ENCODE measurements at places on chromosomes 6 and 20.

DNA sequence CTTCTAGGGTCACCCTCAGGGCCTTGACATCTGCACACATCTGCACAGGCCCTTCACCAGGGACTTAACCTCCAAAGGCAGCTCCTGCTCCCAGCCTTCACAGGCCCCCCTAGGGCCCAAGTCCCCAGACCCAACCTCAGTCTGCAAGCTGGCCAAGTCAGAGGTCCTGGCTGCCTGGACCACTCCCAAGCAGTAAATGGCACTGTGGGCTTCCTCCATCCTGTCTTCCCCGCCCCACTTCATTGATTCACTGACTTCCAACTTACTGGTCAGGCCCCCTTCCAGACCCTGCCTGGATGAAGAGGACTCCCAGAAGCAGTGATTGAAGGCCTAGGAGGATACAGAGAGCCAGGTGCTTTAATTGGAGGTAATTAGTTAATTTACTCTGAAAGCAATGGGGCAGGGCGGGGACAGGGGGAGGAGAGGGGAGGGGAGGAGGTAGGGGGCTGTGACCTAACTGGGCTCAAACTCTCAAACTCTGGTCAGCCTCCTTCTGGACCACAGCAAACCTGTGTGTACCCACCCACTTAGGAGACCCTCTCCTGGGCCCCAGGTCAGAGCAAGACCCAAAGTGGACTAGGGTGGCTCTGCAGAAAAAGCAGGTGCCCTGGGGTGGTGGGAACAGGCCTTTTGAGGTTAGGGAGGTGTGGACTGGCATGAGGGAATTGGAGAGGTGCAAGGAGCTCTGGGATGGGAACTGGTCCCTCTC lies 51.5 kb downstream of the MRPL14 start:
- DNase-seq = no peak

DNA sequence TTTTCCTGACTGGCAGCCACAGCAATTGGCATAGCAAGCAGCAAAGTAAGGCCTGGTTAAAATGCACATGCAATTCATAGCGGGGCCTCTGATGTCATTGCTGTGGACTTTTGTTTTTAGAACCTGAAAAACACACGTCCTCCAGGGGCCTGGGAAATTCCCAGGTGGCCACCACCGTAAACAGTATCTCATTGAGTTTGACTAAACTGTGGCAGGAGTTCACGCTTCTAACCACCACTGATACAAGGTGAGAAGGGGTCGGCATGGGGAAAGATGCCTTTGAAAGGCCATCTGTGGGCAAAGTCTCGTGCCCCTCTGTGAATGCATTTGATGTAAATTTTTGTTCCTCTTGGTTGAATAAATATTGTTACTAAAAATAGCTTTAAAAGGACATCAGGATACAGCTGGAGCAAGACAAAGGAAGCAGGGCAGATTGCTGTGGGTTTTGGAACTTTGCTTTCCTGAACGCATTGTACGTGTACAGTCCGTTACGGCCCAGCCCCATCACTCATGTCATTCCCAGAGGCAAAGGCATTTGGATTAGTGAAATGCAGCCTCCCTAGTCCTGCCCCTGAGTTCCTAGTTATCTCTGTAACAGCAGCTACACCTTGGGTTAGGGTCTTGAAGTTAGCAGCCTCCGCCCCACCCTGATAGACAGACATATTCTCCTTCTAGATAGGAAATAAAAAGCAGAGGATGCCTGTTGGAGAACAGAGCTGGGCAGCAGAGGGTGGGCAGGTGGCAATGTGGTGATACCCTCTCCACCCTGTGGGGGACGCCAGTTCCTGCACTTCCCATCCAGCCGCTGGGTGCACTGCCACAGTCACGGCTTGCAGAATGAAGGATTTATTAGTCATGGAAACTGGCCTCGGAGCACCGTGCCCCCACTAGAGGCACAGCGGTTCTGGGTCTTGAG lies 80.3 kb downstream of the ZDHHC14 start:
- DNase-seq = no peak

- DNase-seq = no peak
These were observed 26.7 kb downstream of the RBCK1 start for GRCh38 chr20:434661-435419.

DNA sequence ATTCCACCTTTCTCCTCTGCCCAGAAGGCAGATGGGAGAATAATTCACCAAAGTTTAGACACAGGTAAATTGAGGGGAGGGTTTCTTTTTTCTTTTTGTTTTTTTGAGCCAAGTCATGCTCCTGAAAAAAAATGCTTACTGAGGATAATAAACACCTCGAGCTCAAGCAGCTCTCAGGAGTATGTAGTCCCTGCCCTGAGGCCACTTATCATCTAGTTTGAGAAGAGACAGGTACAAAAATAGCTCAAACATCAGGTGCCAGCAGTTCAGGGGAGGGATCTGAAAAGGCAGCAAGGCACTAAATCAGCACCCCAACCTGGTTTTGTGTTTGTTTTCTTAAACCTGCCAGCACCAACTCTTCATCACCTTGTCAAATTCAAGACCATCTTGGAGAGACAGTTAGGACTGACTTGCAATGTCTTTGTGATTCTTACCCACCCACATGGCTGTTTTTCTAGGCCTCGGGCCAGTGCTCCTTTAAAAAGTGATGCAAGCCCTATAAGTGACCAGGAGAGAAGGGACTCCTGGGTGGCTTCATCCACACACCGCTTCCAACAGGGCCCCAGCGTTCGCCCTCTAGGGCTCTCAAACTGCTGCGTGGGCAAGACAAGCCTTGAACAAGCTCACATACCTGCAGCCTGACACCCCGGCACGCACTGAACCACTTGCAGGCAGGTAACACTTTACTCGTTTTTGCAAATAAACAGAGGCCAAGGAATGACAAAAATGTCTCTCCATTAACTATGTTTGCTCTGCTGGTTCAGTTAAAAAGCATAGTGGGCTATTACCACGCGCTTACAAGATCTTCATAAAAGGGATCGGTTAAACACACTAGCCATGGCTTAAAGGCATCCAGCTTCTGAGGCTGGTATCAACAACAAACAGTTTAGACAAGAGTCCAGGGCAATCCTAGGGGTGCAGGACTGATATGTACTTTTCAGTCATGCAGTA lies 13.9 kb downstream of the JAG1 start:
- no peak for DNase-seq

GRCh38 chr20:14761903-14762302 lies 424.5 kb upstream of the FLRT3 start:
- DNase-seq = no peak

DNA sequence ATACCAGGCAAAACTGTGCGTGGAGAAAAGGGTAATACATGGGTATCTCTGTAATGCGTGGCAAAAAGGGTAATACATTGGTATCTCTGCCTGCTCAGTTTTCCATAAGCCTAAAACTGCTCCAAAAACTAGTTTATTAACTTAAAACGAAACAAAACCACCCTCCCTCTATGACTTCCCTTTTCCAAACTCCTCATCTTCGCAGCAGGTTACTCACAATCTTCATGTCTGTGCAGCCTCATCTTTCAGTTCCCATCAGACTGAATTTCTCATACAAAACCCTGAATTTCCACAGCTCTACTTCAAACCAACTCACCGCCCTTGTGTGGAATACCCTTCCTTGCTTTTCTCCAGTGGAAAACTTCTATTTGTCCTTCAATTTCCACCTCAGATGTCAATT lies 199.4 kb downstream of the PHACTR1 start:
- DNase-seq = no peak

DNA sequence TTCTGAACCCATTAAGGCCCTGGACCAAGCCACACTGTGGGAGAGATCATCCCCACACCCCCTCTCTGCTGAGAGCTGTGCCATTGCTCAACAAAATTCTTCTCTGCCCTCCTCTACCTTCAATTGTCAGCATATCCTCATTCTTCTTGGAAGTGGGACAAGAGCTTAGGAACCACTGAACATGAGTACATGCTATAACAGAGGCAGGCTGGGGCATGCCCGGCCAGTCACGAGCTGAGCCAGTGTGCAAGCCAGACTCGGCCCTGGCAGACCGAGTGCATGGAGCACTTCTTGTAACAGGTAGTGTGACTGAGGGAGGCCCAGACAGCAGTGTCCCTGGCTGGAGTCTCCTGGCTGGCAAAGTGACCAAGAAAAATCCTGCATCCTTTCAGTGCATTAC lies 149.2 kb downstream of the MOXD1 start:
- no peak for DNase-seq

DNA sequence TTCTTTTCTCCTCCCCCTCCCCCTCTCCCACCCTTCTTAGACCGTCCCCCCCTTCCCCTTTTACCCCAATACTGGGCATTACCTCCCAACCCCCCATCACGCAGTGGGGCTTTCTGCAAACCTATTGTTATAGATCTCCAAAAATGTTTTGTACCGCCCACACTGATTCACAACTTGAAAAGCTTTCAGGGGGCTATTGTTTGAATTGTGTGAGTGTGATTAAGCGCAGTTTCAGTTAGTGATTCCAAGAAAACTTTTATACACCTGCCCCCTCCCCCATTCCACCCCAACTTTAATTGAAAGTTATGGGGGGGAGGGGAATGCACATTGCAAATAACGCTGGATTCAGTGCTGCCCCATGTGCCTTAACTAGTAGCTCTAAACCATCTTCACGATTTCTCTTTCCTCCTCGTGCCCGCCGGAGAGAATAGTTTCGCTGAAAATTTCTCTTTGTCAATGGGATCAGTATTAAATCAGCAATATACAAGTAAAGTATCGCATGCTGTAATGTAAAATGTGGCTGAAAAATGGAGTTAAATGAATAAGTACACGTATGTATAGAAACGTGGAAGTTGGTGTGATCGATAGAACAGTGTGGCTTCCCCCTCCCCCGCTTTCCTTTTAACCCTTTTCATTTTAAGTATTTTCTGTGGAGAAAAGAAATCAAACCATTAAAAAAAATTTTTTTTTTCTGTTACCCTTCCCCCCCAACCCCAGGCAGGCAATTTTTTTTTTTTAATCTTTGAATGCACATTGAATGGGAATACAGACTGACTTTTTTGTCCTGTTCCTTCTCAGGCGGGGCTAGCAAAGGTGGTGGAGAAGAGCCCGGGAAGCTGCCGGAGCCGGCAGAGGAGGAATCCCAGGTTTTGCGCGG lies 632 bp downstream of the LIN28B start:
- no peak for DNase-seq

DNA sequence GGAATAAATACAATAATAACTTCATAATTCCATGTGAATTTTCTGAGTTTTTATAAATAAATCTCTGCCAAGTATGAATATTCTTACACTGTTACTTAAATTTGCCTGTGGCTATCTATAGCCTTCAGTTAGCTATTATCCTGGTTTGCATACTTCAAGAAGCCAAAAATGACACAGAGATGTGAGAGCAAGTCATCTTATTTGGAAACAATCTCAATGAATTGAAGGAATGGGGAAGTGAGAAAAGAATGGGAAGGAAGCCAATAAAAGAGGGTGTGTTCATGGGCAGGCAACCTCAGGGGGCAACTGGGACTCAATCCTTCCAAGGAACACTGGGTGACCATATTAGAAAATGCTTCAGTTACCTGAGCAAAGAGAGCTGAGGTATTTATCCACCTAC lies 9.9 kb downstream of the HAO1 start:
- no peak for DNase-seq

DNA sequence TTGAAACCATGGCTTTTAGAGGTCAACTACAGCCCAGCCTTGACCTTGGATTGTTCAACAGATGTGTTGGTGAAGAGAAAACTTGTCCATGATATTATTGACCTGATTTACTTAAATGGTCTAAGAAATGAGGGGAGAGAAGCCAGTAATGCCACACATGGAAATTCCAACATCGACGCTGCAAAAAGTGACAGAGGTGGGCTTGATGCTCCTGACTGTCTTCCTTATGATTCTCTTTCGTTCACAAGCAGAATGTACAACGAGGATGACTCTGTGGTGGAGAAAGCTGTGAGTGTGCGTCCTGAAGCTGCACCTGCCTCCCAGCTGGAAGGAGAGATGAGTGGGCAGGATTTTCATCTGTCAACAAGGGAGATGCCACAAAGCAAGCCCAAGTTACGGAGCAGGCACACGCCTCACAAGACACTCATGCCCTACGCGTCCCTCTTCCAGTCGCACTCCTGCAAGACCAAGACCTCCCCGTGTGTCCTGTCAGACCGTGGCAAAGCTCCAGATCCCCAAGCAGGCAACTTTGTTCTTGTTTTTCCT lies 16.2 kb downstream of the TTLL2 start:
- DNase-seq = no peak

DNA sequence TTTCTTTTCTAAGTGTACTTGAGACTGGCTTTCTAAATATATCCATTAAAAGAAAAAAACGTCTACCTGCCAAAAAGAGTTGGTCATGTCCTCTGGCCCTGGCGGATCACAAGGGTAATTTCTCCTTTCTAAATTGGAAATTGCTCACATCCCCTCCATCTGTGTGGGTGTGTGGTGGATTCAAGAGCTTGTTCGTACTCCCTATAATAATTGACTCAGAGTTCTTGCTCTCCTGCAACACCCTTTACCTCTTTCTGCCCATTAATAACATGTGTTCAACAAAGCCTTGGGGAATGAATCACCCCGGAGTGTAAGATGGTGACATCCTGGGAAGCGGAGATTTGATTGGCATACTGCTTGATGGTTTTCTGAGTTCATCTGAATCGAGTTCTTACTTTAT lies 263.8 kb downstream of the ALDH8A1 start:
- no peak for DNase-seq

DNA sequence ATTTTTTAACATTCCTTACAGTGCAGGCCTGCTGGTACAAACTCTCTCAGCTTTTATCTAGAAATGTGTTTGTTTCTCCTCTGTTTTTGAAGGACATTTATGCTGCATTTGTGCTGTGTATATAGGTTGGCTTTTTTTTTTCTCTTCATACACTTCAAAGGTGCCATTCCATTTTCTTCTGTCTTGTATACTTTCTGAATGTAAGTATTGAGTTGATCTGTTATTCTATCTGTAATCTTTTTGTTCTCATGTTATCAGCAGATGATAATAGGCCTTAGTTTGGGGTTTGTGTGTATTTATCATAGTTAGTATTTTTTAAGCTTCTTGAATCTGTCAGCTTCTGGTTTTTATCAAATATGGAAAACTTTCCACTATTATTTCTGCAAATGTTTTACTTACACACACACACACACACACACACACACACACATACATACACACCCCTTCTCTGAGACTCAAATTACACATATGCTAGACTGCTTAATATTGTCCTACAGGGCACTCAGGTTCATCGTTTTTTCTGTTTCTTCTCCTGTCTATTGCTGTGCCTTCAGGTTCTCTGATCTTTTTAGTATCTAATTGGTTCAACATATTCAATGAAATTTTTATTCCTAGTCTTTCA lies 74.6 kb downstream of the RPP40 start:
- DNase-seq = no peak

DNA sequence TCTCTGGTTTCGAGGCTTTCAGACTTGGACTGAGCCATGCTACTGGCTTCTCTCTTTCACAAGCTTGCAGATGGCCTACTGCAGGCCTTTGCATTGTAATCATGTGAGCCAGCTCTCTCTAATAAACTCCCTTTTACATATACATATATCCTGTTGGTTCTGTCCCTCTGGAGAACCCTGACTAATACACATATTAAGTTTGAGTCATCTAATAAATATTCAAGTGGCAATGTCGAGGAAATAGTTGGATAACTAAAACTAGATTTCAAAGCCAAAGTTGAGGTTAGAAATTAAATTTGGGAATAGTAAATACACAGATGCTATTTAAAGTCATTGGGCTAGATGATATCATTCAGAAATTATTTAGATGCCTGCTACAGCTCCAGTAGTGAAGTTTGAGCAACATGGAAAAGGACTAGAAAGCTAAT lies 1343.4 kb downstream of the GRIK2 start:
- no peak for DNase-seq

Data from stimulated activated CD4-positive, alpha-beta T cell treated with anti-CD3 and anti-CD28 coated beads, Interleukin-15, amount 100 ng/mL, for 1 hour (primary cell).